Trophoblast cell (in vitro differentiated cells and primary cell): ENCODE measurements at places on chromosomes 2 and 18.

- peak; percentile 7 for DNase-seq
Observed at GRCh38 chr2:226601881-226602662, 197.5 kb downstream of the IRS1 start.

DNA sequence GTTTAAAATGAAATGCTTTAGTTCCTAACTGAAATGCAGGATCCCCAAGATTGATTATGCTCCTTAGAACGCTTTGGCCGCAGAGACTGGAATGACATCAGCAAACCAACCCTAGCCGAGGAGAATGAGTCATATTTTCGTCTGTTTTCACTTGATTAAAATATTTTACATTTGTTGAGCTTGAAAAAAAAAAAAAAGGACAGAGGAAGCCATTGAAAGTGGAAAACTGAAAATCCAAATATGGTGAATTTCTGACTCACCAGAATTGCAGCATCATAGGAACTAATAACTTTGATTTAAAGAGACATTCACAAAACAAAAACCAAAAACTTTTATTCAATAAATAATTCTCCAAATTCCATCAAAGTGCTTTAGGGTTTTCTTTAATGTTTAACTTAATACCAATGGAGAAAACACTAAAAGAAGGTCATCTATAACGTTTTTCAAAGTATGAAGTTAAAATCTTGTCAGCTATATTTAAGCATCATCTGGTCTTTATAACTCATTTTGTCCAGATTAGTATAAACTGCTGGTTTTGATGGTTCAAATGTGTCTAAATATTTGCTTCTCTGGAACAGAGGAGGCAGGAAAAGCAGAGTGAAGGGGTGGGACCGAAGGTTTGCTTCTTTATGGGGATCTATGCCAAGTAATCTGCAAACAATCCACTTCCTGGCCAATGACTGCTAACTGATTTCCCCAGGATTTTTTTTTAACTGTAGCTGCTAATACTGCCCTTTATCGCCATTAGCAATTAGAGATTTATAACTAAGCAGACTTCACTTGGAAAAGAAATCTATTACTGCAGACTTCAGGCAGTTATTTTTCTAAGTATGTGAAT, 30.9 kb upstream of the COL5A2 start:
- DNase-seq, result peak; percentile 52

- no peak for DNase-seq
Observed at GRCh38 chr2:238882082-238882755, 34.3 kb downstream of the TWIST2 start.

GRCh38 chr2:59889305-59889704, 664.1 kb downstream of the BCL11A start:
- DNase-seq, result no peak

- no peak for DNase-seq
Observed at GRCh38 chr2:205245652-205246051, 436.6 kb upstream of the NRP2 start.

DNA sequence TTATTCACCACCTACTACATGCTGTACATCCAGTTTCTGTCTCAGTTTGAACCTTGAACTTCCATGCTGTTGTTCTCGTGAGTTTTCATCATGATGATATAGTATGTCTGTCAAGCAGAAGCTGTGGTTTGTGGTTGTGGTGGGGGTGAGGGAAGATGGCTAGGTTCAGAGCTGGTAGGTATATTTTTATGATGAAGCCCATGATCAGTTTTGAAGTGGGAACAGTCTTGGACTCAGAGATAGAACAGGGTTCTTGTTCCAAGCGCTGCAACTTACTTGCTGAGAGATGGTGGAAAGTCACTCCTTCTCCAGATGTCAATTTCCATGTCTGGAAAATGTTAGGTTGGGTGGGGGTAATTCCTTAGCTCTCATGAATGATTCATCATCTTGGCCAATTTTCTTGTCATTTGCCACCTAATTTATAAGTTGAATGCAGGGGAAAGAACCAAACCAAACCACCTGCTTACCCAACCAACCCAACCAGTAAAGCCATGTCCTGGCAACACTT, 21.6 kb downstream of the PMAIP1 start:
- no peak for DNase-seq

- no peak for DNase-seq
Observed at GRCh38 chr2:52859065-52859464, 908.5 kb upstream of the CHAC2 start.

GRCh38 chr2:179239195-179239594, 25.4 kb downstream of the SESTD1 start:
- DNase-seq, result no peak
